ENCODE measurements at places on chromosomes 3 and 15.

- DNase-seq = no peak
These were observed 81.4 kb downstream of the PDE8A start for GRCh38 chr15:85063088-85063487.

- DNase-seq = no peak
These were observed 717.5 kb downstream of the TUSC7 start for GRCh38 chr3:117427081-117427480.

DNA sequence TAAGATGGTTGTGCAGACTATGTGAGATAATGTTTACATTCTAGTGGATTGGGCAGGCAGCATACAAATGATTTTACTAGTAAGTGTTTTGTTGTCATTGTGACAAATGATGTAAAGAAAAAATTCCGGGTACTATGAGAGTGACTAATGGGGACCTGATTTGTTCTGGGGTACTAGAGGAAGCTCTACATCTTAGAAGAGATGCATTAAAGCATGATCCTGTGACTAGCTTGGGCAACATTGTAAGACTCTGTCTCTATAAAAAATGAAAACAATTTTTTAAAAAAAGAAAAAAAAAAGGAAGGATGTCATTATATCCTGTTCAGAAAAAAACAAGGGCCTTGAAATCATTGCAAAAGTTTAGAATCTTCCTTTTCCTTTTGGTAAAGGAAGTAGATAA is 58.1 kb upstream of the MYRIP start:
- no peak for DNase-seq

DNA sequence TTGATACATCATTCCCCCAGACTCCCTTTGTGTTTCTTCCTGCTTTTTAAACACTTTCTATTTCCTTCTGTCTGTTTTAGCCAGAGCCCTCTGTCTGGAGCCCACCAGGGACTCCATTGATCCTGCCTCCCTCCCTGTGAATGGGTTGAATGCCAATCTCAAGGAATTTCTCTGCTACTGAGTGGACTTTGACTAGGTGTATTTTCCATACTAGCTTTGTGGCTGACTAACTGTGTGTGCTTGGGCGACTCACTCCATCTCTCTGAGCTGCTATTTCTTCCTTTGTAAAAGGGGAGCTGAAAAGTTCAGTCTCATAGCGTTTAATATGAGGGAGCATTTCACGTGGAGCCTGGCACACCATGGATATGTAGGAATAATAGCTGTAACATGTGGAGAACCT is 98.8 kb downstream of the EEFSEC start:
- no peak for DNase-seq

DNA sequence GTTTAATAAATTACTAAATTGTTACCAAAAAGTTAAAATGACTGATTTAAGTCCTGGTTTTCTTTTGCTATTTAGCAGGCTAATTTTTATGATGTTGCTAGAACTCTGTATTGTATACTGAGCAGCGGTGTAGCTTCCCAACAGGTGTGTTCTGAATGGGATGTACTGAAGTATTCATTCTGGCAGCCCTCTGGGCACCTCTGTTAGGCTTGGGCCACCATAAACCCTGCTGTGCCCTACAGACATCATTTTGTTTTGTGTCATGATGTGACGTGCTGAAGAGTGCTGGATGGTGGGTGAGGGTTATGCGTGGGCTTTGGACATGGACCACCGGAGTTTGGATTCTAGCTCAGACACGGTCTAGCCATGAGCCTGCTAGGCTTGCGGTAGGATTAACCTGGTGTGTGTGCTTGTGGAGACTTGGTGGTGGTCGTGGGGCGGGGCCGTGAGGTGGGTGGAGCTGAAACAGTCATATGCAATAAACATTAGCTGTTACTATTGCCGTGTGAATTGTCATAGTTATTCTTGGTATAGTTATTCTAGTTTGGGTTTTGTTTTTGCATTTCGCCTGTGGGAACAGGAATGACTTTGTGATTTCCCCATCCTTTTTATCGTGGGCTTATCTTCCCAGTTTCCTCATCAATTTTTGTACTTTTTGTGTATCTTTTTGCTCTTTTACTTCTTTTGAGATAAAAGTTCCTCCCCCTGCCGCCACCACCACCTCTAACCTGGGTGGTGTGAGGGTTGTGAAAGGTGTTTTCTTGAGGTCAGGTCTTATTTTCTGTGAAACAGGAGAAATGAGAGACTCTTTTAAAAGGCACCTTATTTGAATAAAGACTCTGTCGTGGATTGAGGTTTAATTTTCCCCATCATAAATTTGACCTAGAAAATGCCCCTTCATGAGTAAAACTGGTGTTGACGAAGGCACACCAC is 93.7 kb downstream of the MCTP2 start:
- DNase-seq = no peak

DNA sequence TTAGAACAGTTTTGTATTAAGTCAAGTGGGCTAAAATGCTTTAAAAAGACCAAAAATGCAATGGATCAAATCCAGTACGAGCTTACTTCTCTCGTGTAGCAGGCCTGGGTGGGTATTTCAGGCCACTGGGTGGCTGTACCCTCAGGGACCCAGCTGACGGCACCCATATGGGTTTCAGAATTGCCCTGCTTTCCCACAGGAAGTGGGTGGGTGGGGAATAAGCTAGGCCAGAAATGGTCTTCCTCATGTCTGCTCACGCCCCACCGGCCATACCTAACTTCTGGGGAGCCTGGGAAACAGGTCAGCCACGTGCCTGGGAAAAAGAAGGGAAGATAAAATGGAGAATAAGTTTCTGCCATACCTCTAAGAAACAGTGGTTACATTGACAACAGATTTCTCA is 20.3 kb downstream of the GPR160 start:
- no peak for DNase-seq

- DNase-seq = no peak
These were observed 132.7 kb downstream of the ATP8B4 start for GRCh38 chr15:49986326-49986725.

DNA sequence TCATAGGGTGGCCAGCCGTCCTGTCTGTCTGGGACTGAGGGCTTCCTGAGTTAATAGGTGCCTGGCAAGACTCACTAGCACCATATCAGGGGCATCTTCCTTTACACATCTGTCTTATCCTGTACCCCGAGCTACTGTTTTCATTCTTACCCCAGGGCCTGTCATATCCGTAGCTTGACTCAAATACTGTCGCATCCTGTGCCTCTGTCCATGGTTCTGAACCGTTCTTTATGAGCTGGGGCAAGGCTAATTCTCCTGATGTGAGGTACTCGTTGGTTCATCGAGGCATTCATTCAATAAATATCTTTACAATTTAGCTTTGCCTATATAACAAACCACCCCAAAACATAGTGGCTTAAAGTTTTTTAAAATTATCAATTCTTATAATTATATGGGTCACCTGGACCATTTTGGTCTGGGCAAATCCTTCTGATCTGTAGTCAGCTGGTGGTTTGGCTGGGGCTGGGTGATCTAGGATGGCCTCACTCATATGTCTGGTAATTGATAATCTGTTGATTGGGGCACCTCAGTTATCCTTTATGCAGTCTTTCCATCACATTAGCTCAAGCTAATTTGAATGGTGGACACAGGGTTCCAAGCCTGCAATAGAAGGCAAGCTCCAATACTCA is 121.2 kb downstream of the TLE3 start:
- DNase-seq = peak; percentile 51

- no peak for DNase-seq
These were observed 71.8 kb downstream of the CEMIP start for GRCh38 chr15:80850941-80851451.

- DNase-seq = no peak
These were observed 255.9 kb downstream of the EPHA6 start for GRCh38 chr3:97070302-97070701.

- DNase-seq = no peak
These were observed 25.5 kb downstream of the ESYT3 start for GRCh38 chr3:138459619-138460535.

- no peak for DNase-seq
These were observed 316.2 kb upstream of the UMPS start for GRCh38 chr3:124413989-124414598.

DNA sequence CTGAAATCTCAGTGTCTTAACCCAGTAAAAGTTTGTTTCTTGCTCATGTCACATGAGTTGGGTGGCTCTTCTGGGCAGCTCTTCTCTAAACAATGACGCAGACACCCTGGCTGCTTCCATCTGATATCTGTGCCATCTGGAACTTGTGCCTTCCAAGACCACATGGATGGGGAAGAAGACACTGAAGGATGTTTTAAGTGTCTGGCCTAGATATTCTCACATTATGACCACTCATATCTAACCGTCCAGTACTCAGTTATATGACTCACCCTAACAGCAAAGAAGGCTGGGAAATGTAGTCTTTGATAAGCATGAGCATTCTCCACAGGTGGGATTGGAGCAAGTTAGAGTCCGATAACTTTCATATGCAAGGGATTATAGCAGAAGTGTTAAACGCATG is 66.4 kb downstream of the RYR3 start:
- no peak for DNase-seq

GRCh38 chr3:98519351-98519750 is 3.4 kb downstream of the CLDND1 start:
- no peak for DNase-seq

DNA sequence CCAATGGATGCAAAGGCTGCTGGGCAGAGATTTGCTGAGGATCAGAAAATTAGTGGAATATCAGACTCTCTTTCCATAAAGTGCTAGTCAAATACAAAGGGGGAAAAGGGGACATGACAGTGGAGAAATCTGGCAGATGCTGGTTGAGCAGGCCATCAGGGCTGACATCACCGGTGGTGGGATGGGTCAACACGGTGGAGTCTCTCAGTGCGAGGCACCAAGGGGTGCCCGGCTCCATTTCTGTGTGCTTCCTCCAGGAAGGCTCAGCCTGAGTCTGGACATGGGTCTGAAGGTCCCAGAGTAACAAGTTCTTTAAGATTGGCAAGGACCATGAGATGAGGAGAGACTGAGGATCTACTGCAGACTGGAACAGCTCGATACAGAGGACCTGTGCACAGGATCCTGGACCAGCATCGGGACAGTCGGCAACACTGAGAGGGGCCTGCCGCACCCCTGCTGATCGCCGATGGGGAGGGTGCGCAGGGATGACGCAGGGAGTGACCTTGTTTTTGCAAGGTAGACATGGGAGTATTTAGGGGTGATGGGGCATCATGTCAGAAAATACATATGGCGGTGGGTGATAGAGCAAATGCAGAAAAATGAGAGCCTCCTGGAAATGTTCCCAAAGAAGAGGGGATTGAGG is 92.7 kb downstream of the SEC22A start:
- DNase-seq = no peak

DNA sequence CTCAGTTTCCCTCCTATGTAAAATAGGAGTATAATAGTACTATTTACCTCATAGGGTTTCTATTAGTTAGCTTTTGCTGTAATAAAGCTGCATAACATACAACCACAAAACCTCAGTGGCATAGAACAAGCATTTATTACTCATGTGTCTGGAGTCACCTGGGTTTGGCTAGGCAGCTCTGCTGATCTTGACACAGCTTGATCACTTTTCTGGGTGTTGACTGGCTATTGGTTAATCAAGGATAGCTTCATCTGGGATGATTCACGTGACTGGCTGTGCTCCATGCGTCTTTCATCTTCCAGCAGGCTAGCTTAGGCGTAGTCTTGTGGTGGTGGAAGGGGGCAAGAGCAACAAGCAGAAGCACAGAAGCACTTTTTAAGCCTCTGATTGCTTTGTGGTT is 112.6 kb downstream of the SQOR start:
- no peak for DNase-seq

DNA sequence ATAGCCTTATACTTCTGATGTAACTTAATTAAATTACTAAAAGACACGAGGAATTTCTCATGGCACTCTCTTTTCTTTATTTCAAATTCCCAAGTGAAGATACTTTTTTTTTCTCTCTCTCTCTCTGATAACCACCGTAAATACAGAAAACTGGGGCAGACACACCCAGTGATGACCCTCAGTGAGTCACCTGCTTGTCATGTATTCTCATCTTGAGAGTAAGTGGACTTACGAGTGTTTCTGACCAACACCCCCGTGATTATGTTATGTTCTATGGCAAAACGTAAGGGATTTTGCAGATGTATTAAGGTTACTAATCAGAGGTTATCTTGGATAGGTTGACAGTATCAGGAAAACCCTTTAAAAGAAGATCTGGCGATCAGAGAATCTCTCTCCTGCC is 348.8 kb upstream of the ZNF717 start:
- DNase-seq = no peak

DNA sequence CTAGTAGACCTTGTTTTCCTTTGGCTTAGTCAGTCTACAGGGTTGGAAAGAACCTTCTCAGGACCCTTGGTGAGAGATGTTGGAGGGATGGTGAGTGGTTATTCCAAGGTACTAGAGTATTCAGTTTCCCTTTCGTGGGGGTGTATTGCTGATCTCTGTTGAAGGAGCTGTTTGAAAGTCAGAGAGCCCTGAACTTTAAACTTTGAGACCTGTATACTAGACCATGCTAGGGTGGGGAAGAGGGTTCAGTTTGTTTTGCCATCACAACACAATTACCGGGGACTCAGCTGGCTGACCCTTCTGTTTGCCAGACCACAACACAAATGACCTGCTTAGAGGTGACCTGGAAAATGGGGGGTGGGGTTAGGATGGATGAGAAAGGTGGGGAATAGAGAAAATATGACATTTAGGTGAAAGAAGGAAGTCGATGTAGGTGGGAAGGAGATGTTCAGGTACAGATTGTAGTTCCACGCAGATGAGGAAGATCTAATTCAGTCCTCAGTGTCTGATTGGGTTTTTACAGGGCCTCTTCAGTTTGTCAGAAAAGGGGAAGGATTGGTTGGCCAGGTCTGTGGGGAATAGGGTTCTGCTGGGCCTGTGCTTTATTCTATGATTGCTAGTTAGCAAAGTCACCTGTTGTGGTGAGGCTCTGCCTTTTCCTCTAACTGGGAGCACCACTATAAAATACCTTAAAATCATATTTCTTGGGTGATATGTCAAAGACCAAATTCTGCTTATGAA is 6.8 kb downstream of the UBE2E2 start:
- no peak for DNase-seq

GRCh38 chr3:51702156-51702555 is 4.7 kb upstream of the GRM2 start:
- DNase-seq = no peak

DNA sequence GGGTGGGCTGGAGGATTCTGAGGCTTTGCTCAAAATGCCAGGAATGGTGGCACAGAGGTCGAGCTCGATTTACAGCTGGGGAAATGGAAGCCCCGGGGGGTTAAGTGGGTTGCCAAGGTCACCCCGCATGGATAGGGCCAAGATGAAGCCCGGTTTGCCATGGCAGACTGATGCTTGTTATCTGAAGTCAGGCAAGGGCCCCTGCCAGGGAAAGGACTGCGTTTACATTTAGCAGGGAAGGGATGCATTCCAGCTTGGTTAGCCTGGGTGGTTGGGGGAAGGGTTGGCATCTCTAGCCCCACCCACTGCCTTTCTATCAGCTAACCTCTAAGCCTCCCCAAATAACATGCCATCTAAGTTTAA is 79.0 kb downstream of the RPLP1 start:
- DNase-seq = no peak

- DNase-seq = no peak
These were observed 738.8 kb upstream of the SGO1 start for GRCh38 chr3:20924646-20925385.

- no peak for DNase-seq
These were observed 87.7 kb downstream of the ETFA start for GRCh38 chr15:76223521-76223920.

DNA sequence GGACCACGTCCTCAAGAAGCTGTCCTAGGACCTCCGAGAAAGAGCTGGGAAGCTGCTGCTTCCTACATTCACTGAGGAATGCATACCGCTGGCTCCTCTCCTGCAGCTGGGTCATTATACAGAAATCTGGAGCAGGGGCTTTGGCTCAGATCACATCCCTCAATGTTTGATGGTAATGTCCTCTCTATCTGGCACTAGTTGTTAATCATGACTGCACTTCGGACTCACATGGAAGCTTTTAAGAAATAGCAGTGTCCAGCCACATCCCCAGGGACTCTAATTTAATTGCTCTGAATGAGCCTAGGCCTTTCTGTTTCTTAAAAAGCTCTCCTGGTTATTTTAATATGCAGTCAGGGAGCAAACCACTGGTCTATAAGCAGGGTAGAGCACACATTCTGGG is 25.7 kb upstream of the MYRIP start:
- DNase-seq = no peak
